CD4-positive, alpha-beta T cell treated with Interleukin-4 for 1 hour (primary cell): ENCODE measurements at places on chromosomes 3 and 15.

DNA sequence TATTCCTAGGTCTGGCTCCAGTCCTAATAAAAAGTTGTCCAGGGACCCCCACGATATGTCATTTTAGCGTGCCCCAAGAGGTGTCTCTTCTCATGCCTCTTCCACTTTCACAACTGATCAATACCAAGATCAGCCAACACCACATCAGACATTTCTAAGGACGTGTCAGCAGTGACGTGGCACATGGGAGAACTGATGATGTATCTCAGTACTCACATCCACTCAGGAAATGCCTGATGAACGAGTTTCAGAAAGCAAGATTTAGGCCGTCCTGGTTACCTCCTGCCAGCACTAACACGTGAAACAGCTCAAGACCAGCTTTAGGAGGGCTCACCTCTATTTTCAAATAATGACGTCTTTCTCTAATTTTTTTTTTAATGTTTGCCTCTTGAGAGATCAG, 19.6 kb downstream of the VGLL4 start:
- peak; percentile 50 for DNase-seq

DNA sequence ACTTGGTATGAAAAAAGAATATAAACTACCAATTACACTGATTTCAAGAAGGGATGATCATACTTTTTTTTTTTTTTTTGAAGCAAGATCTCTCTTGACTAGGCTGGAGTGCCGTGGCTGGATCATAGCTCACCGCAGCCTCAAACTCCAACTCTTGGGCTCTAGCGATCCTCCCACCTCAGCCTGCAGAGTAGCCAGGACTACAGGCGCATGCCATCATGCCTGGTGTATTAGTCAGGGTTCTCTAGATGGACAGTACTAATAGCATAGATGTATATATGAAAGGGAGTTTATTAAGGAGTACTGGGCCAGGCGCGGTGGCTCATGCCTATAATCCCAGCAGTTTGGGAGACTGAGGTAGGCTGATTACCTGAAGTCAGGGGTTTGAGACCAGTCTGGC, 11.5 kb upstream of the SEC11A start:
- no peak for DNase-seq

- no peak for DNase-seq
Observed at GRCh38 chr3:148439254-148439822, 258.4 kb upstream of the AGTR1 start.

- no peak for DNase-seq
Observed at GRCh38 chr15:87031540-87032230, 952.0 kb downstream of the AGBL1 start.

GRCh38 chr3:13322324-13322723, 97.8 kb downstream of the NUP210 start:
- no peak for DNase-seq

GRCh38 chr15:66165856-66166255, 87.7 kb downstream of the MEGF11 start:
- DNase-seq: no peak

DNA sequence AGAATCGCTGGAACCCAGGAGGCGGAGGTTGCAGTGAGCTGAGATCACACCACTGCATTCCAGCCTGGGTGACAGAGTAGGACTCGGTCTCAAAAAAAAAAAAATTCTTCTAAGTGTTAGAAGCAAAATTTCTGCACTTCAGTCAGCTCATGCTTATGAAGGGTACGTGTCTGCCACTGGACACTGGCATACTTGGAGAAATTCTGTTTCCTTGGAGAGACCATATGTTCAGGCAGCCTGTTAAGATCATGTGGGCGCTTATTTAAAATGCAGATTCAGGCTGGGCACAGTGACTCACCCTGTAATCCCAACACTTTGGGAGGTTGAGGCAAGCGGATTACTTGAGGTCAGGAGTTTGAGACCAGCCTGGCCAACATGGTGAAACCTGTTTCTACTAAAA, 85.6 kb upstream of the IQSEC1 start:
- no peak for DNase-seq

- no peak for DNase-seq
Observed at GRCh38 chr15:25694239-25694584, 168.9 kb downstream of the ATP10A start.

- no peak for DNase-seq
Observed at GRCh38 chr3:120705884-120706582, 24.0 kb upstream of the HGD start.

GRCh38 chr3:15630646-15631350, 29.3 kb downstream of the BTD start:
- no peak for DNase-seq

DNA sequence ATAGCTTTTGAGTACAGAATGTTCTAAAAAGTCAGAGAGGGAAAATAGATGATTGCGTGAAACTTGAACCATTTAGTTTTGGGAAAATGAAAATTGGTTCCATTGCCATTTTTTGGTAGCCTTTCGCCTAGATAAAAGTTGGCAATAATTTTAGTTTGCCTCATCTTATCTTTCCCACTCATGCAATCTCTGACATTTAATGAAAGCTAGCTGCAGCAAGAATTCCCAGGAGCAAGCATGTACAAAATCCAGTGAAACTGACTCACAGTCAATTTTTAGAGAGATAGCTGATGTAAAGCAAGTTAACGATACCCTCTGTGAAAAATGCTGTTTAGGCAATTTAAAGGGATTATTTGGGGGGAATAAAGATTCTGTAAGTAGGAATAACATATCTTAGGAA, 797.4 kb downstream of the GRM7 start:
- DNase-seq: no peak

DNA sequence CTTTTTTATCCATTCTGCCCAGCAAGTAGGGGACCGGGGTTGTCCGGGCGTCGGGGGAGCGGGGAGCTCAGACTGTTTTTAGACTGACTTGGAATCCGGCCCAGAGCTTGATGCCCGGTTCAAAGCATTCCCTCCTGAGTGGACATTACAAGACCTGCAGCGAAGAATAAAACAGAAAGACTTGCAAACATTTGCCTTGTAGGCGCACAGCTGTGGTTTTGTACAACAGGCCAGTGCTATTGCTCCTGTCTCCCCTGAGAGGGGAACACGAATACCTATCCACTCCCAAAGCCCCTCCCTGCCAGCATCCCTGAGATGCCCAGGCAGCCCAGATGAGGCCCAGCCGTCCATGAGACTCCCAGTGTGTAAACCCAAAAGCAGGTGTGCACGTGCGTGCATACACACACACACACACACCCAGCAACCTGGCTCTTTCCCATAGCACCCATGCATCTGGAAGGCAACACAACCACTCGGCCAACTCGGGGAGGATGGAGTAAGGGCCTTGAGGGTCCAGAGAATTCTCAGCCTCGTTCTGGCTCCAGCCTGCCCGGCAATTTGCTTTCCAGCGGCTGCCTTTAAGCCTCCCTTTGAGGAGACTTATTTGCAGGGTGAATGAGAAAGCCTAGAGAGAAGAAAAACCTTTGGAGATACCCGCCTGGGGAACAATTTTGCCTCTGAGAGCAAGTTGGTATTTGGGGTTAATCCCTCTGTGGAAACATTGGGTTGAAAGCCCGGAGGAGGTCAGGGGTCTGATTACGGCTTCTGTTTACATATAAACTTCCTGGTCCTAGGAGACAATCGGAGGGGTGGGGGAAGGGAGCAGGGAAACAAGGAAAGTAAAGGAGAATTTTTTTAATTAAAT, 161.0 kb upstream of the HES1 start:
- no peak for DNase-seq

DNA sequence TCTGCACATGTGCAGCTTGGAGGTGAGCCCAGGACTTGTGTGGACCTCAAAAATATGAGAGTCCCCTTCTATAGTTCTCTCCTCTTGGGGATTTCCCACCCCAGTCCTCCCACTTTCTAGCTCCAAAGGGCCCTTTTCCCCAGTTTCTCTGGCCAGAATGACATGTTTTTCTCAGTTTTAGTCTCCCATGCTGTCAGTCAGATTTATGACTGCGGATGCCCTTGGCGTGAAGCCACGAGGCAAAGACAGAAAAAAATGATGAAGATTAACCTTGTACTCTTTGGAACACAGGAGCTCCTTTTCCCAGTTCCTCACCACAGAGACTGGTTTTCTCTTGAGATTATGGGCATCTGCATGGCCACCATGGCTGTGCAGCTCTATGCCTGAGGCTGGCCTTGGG, 72.0 kb upstream of the TTBK2 start:
- no peak for DNase-seq

DNA sequence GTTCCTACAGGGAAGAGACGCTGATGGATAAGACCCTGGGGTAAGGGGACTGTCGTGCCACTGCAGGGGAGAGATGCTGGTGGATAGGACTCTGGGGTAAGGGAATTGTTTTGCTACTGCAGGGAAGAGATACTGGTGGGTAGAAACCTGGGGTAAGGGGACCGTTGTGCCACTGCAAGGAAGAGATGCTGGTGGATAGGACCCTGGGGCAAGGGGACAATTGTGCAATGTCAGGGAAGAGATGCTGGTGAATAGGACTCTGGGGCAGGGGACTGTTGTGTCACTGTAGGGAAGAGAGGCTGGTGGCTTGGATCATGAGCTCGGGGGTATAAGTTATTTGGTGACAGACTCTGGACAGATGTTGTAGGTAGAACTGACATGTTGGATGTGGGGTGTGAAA, 37.6 kb downstream of the WNT7A start:
- no peak for DNase-seq

- peak; percentile 45 for DNase-seq
Observed at GRCh38 chr15:73704869-73705645, 20.9 kb downstream of the CD276 start.

GRCh38 chr3:51686512-51687215, 15.6 kb downstream of the TEX264 start:
- peak; percentile 90 for DNase-seq

- DNase-seq: no peak
Observed at GRCh38 chr15:90560229-90560776, 30.6 kb downstream of the CRTC3 start.

GRCh38 chr15:35624881-35625280, 78.9 kb upstream of the DPH6 start:
- no peak for DNase-seq

- DNase-seq: no peak
Observed at GRCh38 chr3:170751899-170752293, 118.1 kb downstream of the RPL22L1 start.

DNA sequence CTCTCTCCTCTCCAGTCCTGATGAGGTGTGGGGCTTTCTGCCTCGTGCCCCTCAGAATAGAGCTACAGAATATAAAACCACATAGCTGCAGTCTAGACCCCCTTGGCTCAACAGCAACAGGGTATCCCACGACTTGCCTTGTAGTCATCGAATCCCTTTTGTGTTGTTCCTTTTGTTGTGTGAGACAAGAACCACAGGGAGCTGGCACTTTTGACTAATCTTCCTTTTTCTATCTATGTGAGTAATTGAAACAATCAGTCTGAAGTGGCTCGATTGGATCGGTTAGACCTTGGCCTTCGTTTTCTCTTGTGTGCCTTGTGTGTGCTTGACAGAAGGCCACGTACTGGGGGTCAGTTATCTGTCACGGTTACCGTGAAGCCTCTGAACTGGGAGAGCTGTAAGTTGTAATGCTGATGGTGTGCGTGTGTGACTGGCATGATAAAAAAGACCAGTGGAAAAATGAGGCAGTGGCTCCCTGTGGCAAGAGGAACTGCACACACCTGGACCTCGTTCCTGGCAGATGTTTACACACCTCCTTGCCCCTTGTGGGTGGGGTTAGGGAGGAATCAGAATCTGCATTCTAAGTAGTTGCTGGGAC, 23.2 kb upstream of the IQCF6 start:
- no peak for DNase-seq

- peak; percentile 54 for DNase-seq
Observed at GRCh38 chr15:92809880-92810361, 90.2 kb upstream of the CHD2 start.

DNA sequence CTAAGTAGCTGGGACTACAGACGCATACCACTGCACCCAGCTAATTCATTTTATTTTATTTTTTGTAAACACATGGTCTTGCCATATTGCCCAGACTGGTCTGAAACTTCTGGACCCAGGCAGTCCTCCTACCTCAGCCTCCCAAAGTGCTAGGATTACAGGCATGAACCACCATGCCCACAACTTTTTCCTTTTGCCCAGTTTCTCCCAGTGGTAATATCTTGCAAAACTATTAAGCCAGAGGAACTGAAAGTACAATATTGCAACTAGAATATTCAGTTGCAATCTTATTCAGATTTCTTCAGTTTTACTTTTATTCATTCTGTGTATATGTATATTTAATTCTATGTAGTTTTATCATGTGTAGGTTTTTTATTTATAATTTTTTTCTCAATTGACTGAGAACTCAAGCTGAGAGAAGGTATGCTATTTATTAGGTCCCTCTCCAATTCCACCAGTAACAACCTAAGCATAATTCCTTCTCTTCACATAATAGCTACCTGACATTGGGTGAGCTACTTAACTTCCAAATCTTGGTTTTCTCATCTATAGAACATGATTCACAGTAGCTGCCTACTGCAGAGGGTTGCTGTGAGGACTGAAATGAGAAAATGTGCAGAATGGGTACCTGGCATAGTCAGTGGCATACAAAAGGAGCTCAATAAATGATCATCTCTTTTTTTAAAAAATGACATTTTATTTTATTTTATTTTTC, 30.8 kb downstream of the KLHL18 start:
- no peak for DNase-seq

GRCh38 chr3:49030321-49030720, 1.1 kb upstream of the IMPDH2 start:
- no peak for DNase-seq

DNA sequence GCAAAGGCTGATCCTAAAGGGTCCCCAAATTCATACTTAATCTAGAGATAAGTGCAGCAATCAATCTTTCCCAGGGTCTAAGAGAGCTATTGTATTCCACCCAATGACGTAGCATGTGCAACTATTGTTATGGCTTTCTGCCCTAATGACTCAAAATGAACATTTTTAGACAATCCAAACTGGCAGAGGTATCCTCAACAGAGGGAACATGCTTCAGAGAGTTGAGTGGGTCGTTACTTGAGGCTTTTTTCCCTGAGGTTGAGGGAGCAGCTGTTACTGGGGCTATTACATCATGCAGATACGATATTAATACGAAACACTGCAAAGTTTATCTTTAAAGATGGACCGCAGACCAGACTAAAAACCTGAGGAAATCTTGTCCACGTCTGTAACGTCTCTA, 278.3 kb upstream of the WNT5A start:
- no peak for DNase-seq

GRCh38 chr3:142007710-142008399, 131.4 kb downstream of the ATP1B3 start:
- no peak for DNase-seq

DNA sequence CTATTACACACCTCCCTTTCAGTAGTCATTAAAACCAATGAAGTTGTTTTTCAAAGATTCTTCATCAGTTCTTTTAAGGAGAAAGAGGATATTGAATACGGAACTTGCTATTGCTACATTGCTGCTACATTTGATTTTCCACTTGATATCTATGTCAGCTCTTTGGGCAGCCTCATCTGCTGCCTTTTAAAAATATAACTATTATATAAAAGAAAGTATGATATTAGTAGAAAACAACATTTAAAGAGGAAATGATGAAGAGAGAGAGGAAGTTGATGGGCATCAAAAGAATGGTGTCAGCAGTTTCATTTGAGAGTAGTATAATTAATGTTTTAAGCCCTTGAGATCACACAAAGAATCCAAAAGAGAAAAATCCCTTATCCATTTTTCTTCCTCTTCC, 171.4 kb downstream of the NFKBIZ start:
- no peak for DNase-seq
